ENCODE measurements at places on chromosomes 5 and 9. TPM values are rescaled to one million over a fixed set of nuclear protein-coding genes. Genes with fewer than 3 reads are reported as not detected.

- DNase-seq, result no peak
Measured at GRCh38 chr9:98807070-98807813, at the start of gene GALNT12. Gene GALNT12, plus strand, starts transcription at chr9:98807670. Its CDS starts 29 bp downstream, at chr9:98807699.

The ZNF883 gene
- polyA plus RNA-seq, result 10.9 TPM

DNA sequence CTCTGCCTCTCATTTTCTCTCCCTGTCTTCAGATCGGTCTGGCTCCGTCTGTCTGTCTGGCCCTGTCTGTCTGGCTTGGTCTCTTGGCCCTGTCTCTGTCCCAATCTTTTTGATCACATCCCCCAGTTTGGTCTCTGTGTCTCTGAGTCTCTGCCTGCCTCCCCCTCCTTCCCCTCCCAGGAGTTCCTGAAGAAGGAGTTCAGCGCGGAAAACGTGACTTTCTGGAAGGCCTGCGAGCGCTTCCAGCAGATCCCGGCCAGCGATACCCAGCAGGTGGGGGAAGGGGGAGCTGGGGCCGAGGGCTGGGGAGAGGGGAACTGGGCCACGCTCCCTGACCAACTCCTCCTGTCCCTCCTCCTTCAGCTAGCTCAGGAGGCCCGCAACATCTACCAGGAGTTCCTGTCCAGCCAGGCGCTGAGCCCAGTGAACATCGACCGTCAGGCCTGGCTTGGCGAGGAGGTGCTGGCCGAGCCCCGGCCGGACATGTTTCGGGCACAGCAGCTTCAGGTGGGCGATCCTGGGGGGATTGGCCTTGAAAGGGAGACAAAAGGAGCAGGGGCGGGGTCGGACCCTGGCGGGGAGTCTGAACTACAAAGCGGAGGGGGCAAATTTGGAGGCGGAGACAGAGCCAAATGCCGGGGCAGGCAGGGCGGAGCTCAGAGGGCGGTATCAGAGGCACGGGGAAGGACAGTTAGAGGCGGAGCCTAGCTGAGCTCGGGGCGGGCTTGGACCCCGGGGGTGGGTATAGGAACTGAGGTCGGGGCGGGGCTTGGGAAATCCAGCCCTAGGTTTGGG, 9.0 kb downstream of the RGS14 start:
- peak; percentile 81 for DNase-seq

DNA sequence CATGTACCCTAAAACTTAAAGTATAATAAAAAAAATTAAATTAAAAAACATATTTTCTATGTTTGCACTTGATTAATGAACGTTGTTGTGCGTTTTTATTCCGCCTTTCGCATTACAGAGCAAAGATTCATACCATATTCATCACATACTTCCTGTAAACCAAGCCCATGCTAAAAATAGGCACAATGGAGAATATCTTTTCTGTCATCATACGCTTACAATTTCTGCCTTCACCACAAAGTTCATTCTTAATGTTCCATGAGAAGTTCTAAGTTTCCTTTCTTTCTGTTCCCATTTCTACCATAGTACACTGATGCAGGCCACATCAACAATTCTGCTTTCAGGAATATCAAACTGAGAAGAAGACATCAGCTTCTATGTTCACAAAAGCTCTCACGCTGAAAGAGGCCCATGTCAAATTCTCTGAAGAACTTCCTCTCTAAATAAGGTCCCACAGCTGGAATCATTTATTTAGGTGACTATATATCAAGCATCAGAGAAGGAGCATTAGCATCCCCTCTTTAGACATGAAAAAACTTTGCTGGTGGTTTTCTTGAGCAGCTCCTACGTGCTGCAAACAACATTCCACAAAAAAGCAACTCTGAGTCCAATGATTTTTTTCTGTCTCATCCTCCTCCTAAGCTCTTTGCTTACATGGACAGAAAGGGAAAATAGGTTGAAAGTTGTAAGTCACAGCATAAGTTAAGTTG, 456.4 kb downstream of the CDH10 start:
- no peak for DNase-seq

DNA sequence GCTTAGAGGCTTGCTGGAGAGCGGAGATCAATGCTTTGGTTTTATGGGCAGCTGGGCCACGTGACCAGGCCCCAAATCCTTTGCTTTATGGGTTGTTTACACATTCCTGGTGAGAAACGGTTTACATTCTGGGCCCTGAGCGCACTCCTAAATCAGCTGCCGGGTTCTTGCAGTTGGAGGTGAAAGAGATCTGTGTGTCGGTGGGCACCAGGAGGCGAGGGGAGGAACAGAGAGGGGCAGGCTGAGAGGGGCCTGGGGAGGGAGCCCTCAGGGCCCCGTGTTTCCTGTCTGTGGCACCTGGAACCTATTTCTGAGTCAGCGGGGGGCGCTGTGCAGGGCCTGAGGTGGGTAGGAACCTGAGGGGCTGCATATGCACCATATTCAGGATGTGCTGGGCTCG, 63.5 kb upstream of the HAND1 start:
- no peak for DNase-seq

DNA sequence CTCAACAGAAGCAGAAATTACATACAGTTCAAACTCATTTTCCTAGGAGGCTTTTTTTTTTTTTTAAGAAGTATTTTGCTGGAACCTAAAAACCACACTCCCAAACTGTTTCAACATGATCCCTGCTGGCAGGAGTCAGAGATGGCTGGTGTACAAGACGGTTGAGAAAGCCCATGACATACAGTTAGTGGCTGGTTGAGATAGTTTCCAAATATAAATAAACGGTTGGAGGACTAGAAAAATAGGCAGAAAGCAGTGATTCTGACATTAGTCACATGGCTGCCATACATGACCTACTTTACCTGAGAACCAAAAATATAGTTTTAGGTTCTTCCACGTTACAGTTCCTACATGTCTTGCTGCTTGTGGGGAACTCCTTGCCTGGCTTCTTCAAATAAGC, 31.7 kb upstream of the BASP1 start:
- DNase-seq, result no peak

- DNase-seq, result no peak
Measured at GRCh38 chr5:123476731-123477130, 35.2 kb upstream of the CSNK1G3 start.

DNA sequence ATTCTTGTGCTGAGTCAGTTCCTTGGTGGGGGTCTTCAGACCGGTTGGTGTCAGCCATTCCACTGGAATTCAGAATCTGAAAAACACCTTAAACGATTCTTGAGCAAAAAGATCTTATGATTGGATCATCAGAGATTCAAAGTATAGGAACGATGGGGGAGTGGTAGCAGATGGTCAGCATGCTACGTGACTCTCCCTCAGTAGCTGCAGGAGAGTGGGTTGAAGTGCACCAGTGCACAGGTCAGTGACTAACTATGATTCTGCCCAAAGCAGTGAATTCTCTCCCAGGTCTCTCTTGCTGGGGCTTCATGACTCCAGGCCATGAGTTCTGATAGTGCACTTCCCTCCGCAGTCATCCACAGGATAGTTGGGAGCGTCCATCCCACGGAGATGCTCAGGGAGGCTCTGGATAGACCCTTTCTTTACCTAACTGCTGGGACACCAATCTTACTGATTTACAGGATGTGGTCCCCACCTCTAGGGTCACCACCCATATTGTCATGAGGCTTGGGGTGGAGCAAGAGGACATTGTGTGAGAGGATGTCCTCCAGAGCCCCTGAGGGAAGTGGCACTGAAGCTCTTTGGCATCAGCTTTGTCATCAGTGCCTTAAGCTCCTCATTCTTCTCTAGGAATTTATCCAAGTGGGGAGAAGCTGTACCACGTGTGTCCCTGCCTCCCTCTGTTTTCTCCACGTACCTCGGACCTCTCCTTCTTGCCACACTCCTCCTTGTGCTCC, 62.0 kb downstream of the RASGRF2 start:
- DNase-seq, result no peak

DNA sequence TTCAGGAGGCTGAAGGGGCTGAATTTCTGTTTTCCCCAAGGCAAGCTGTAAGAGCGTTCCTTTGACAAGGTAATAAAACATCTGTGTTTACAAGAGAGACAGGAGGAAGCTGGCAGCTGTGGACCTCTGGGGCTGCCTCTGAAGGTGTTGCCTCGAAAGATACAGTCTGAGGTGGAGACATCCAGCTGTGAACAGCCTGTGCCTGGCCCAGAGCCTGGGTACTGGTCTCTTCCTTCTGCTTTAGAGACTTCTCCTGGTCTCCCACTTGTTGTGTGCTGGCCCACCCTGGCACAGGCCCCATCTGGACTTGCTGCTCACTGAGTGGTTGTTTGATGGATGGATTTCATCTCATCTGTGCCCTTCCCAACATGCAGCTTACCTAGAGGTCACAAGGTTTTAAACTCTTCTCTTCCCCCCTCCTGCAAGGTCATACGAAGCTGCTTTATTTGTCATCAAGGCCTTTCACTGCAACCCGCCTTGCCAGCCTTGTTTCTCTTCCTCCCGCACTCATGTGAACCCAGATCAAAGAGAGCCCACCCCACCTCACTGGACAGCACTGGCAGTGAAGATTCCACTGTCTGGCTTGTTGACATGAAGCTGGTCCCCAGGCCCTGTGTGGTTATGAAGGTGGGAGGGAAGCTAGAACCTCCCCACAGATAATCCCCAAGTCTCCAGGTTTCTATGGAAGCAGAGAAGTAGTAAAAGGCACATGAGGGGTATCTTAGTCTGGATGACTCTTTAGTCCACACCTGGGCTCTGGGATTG, 35.0 kb upstream of the ALDH1B1 start:
- no peak for DNase-seq

- no peak for DNase-seq
Measured at GRCh38 chr9:98216391-98216790, 24.0 kb upstream of the CORO2A start.

- DNase-seq, result peak; percentile 24
Measured at GRCh38 chr5:126656401-126657007, 55.8 kb downstream of the PHAX start.

- DNase-seq, result no peak
Measured at GRCh38 chr5:114727358-114727757, 365.5 kb downstream of the KCNN2 start.

- no peak for DNase-seq
Measured at GRCh38 chr9:109510506-109510905, 12.4 kb upstream of the PTPN3 start.

DNA sequence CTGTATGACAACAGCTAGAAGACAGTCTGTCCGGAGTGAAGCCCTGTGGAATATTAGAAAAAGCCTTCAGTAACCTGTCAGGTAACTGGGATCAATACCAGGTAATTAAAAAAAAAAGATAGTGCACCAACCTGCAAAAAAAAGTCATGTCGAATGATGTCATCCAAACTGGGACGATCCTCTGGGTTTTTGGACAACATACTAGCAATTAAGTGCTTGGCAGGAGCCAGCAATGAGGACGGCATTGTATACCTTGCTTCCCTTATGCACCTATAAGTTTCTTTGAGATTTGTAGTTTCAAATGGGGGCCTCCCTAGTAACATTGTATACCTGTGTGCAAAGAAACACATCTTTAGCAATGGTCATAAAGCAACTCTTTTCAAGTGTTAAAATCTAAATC, 2.8 kb downstream of the PLK2 start:
- no peak for DNase-seq

- no peak for DNase-seq
Measured at GRCh38 chr5:34691326-34691725, 35.2 kb downstream of the RAI14 start.

- DNase-seq, result no peak
Measured at GRCh38 chr9:70600506-70600905, 186.0 kb upstream of the KLF9 start.

DNA sequence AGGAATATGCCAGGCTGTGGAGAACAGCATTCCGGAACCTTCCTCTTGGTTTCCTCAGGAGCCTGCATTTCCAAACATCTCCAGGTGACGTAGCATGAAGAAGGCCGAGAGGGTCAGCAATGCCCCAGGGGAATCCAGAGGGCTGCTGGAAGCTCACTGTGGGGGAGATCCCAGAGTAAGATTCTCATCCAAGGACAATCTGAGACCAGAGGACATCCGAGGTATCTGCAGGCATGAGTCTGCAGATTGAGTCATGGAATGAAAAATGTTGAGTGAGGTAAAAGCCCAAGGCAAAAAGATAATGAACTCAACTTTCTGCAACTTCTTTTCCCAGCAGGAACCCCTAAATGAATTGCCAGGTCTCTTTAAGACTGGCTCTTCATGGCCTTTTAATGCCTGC, 73.5 kb downstream of the KIF4B start:
- DNase-seq, result no peak

- DNase-seq, result no peak
Measured at GRCh38 chr5:1060535-1060981, 51.3 kb downstream of the SLC12A7 start.

The VLDLR gene
- 43.7 TPM for polyA plus RNA-seq

DNA sequence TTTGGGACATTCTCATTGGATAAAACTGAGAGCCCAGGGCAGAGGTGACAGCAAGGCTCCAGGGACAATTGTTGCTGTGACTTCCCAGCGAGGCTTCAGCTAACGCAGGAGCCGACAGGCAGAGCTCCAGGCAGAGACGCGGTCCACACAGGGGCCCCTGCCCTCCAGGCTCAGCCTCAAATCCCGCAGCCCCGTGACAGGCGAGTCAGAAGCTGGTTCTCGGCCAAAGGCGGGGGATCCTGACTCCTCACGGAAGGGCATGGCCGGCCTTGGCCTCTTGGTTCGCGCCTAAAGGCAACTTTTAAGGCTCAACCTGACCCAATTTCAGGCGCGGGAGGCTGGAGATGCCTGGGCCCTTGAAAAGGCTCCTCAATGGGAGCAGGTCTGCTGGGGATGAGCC, 21.3 kb downstream of the SLC12A7 start:
- DNase-seq, result no peak

DNA sequence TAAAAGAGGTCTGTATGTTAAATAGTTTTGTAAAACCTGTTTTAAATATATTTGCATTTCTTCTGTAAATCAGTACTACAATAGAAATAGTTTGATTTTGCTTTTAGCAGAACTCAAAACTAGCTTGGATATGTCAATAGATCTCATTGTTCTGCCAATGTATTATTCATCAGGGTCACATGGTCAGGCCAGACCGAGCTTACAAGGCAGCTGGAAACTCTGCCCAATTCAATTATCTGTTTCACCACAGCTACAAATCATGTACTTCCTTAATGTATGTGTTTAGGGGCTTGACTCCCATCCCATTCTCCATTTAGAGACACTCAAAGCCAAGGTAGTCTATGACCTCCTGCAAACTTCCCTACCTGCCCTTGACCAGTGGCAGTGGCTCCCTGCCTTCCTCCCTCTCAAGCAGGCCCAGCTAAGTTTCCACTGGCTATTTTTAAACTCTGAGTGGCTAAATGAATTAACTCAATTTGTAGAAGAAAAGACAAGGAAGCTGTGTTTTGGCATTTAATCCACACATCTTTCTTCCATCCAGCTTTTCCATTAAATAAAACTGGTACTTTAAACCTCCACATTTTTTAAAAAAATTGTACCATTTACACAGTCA, 46.4 kb upstream of the SELENOP start:
- DNase-seq, result no peak

DNA sequence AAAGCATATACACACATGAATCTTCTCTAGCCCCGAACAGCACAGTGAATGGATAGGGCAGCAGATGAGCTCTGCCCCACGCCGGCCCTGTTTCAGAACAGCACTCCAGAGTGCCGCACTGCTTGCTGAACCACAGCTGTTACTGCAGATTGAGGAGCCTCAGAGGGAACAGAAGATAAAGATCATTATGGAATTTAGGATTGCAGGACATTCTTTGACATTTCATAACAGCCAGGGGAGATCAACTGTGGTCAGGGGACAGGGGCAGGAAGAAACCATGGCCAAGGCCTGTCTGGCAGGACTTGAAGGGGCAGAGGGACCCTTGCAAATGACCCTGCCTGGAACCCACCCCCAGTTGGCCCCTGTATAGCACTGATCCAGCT, 20.6 kb downstream of the IRF1 start:
- DNase-seq, result no peak
